ENCODE measurements at places on chromosomes 4 and X. TPM values are rescaled to one million over a fixed set of nuclear protein-coding genes. Genes with fewer than 3 reads are reported as not detected.

DNA sequence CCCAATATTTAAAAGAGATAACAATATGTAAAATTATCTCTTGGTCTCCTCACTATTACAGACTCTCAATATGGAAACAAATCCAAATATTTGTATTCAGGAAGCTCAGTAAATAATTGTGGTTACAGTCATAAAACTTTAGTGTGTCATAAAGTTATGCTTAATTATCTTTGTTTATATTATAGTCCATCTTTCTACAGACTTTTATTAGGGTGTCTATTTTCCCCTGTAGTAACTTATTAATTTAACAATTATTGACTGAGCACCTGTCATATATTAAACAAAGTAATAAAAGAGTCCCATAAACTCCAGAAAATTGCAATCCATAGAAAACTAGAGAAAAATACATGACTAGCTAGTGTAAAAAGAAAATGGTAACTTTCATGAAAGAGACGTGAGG, 61.6 kb upstream of the GPM6A start:
- DNase-seq, result no peak

- DNase-seq, result no peak
These were observed 24.6 kb upstream of the CD40LG start for GRCh38 chrX:136623396-136623795.

Gene LRIT3
- total RNA-seq, result 0.16 TPM

DNA sequence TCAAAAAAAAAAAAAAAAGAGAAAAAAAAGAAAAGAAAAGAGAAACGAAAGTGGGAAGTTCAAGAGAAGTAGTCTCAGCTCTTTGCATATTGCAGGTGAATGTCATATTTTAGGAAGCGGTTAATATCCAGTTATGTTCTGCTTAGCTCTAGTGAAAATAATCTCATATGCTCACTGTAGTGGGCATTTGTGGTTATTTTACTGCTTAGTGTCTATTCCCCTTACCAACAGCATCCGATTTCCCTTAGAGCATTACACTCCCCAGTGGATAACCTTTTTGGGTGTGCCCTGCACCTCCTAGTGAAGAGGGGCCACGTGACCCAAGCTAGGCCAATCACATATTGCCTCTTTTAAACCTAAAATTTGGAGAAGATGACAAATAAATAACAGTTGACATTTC, 111.2 kb upstream of the ZNF827 start:
- no peak for DNase-seq

GRCh38 chr4:179465131-179465797, 2023.0 kb upstream of the AGA start:
- no peak for DNase-seq

DNA sequence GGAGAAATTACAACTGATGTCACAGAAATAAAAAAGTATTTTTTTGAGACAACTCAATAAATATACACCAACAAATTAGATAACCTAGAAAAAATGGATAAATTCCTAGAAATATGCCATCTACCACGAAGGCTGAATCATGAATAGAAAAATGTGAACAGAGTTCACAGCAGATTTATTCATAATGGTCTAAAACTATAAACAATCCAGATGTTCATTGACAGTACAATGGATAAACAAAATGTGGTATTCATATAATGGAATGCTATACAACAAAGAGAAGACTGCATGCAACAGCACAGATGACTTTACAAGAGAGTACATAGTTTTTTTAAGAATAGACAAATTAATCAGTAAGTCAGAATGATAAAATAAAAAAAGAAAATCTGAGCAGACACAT, 55.2 kb downstream of the CLOCK start:
- no peak for DNase-seq

GRCh38 chr4:113222471-113222870, 173.0 kb downstream of the ANK2 start:
- no peak for DNase-seq

DNA sequence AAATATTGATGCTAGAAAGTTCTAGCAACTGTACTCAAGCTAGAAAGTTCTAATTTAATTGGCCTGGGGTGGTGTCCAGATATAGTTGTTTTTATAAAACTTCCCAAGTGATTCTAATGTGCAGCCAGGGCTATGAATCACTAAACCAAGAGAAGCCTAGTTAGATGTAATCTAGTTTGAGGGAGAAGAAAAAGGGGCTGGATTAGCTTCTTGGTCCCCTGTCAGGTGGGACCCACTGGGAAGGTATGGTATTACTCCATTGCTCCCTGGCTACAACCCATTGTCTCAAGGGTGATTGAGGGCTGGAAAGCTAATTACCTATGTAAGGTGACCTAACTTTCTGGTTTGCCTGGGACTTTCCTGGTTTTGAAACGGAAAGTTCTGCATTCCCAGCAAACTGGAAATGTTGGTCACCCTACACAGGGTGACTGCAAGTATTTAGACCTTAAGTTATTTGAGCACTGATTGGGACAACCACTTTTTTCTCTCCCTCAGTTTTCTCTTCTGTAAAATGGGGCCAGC, 23.9 kb upstream of the MSN start:
- DNase-seq, result no peak

GRCh38 chr4:103892586-103892985, 172.8 kb upstream of the TACR3 start:
- no peak for DNase-seq

- DNase-seq, result no peak
These were observed 62.0 kb upstream of the MAP3K15 start for GRCh38 chrX:19577181-19577810.

- DNase-seq, result no peak
These were observed 8.4 kb downstream of the ADH4 start for GRCh38 chr4:99135541-99136162.

GRCh38 chrX:40143001-40143400, 45.2 kb upstream of the BCOR start:
- DNase-seq, result no peak

GRCh38 chrX:5936438-5936837, 292.2 kb downstream of the NLGN4X start:
- DNase-seq, result no peak

DNA sequence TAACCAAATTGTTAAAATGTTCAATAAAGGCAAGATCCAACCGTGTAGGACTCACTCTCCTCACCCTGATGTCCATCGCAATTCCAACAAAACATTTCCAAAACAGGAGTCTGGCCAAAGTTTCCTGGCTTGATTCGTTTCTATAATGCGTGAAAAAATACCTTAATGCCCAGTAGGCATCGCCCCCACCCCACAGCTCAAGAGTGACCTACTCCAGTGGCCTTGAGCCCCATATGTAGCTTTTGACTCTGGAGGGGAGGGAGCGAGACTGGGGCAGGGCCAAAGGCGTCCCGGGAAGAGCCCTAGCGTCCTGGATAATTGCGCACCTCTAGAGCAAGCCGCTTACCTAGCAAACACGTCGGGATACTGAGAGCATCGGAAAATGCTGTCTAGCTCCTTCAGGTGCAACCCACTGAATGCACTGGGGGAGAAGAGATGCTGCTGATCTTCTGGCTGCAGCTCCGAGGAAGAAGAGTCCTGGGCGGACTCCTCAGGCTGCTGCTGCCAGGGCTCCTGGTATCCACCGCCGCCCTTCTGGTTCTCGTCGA, 55.6 kb upstream of the NKAP start:
- DNase-seq, result no peak

GRCh38 chr4:138741766-138742377, 273.7 kb upstream of the NOCT start:
- no peak for DNase-seq

Gene SLC34A2
- 0.58 TPM for total RNA-seq

- no peak for DNase-seq
These were observed 149.2 kb downstream of the PTTG2 start for GRCh38 chr4:38109370-38109769.

Gene SSX4
- total RNA-seq, result not detected

GRCh38 chrX:2859197-2859797, 30.6 kb downstream of the GYG2 start:
- DNase-seq, result no peak

- no peak for DNase-seq
These were observed 28.1 kb downstream of the STARD8 start for GRCh38 chrX:68675571-68675970.

DNA sequence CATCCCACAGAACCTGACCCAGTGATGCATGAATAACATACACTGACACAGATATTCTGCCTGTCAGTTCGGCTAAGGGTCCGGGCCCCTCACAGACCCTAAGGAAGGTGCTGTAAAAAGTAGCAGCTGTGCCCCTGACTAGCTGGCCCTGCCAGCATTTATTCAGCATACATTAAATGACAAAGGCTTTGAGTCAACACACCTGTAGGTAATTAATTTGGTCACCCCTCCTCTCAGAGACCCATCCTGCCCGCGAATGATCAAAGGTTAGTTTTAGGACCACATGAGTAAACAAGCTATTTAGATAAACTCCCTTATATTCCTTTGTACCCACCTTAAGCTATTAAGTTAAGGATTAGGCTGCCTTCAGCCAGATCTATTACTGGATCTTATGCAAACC, 429.0 kb upstream of the NWD2 start:
- no peak for DNase-seq

GRCh38 chrX:101485212-101485949, at the start of gene ARMCX4:
Gene ARMCX4, plus strand, starts transcription at chrX:101485456. Its CDS starts 3,134 bp downstream, at chrX:101488590.
- DNase-seq, result peak; percentile 11

Gene CCDC160
- total RNA-seq, result 1.3 TPM
